NAMALWA (cell line): ENCODE measurements at places on chromosomes 2 and 18.

DNA sequence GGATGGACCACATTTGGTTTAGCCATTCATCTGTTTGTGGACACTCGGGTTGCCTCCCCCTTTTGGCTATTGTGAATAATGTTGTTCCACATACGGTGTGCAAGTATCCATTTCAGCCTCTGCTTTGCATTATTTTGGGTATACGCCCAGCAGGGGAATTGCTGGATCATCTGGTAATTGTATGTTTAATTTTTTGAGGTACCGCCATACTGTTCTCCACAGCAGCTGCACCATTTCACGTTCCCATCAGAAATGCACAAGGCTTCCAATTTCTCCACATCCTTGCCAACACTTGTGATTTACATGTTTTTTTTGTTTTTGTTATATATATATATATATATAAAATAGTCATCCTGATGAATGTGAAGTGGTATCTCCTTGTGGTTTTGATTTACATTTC, 54.6 kb upstream of the TWIST2 start:
- DNase-seq = no peak

- no peak for DNase-seq
These were observed 136.1 kb upstream of the LGALSL start for GRCh38 chr2:64317707-64318475.

DNA sequence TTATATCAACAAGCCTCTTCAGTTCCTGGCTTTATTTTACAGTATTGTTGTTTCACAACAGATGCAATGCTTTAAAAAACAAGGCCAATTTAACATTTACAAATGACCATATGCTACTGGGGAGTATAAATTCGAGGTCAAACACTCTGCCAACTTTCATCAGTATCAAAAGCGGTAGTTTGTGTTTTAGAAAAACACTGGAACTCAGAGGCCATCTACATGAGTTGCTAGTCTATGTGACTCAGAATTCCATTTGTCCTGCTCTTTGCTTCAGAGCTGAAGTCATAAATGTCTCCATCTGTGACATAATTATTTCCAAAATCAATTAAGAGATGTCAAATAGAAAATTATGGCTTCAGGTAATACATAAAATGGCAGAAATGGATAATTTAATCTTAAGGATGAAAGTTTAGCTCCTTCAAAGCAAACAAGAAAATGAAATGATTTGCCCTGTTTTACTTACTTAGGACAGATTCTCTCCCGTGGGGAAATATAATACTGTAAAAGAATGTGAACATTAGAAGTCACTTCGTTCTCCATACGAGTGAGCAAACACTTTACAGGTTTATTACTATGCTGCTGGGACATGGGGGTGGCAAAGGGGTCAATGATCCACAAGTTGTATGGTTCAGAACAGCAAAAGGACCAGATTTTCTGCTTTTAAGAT, 3.7 kb downstream of the MEX3C start:
- DNase-seq = peak; percentile 39

- peak; percentile 69 for DNase-seq
These were observed 27.3 kb downstream of the LPIN2 start for GRCh38 chr18:2985628-2986027.

DNA sequence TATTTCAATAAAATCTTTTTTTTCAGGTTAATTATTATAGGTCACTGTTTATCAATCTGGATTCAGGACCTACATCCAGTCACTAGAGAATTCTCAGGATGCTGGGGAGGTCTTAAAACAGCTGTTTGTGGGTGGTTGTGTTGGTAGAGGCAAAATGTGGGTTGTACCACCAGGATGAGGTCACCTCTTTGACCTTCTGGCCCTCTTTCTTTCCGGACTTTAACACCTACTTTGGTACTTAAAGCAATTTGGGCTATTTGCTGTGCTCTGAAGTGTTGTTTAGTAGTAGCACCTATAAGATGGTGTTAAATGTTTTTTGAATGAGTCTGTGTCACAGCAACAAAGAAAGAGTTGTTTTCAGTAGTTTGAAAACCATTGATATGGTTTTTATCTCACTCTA, 14.6 kb downstream of the EML4 start:
- DNase-seq = no peak

GRCh38 chr2:14011190-14011589, 621.3 kb upstream of the LRATD1 start:
- DNase-seq = no peak

DNA sequence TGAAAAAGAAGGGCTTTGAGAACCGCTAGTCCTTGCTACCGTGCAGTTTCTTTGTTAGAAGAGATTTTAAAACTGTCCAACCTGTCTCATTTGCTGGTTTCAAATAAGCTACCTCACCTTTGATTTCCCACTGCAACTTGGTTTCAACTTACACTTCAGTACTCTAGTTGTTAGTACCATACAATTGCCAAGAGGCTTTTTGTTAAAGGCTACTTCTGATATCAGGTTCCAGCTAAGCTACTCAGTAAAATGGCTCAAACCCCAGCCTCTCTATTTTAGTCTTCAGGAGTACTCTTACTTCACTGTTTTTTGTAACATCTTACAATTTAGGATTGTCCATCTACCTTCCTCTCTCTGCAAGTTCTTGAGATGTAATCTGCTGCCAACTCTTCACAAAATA, 91.6 kb downstream of the INO80D start:
- DNase-seq = no peak

DNA sequence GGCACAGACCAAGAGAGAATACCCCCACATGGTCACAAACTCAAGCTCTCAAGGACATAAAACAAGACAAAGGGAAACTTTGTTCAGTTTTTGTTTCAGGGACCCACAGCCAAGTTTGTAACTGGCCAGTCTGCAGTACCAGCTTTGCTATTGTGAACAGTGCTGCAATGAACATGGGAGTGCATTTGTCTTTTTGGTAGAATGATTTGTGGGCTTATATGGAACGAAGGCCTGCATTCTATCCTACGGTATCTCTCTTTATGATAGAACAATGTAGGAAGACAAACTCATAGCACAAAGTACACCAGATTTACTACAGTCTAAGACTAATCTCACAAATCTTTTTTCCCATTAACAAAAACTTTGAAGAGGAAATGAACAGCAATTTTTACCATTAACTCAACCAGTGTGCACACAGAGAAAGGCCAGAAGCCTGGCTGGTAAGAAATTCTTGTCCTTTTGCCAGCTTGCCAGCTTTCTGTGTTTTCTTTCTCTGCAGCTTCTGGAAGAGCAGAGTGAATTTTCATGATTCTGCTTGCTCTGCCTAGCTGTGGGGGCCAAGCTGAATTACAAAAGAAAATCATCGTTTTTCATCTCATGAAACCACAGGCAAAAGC, 37.1 kb upstream of the FEZ2 start:
- no peak for DNase-seq

GRCh38 chr2:56185101-56185581, 1.4 kb downstream of the CCDC85A start:
- no peak for DNase-seq

GRCh38 chr2:206031950-206032567, 53.9 kb downstream of the INO80D start:
- no peak for DNase-seq

DNA sequence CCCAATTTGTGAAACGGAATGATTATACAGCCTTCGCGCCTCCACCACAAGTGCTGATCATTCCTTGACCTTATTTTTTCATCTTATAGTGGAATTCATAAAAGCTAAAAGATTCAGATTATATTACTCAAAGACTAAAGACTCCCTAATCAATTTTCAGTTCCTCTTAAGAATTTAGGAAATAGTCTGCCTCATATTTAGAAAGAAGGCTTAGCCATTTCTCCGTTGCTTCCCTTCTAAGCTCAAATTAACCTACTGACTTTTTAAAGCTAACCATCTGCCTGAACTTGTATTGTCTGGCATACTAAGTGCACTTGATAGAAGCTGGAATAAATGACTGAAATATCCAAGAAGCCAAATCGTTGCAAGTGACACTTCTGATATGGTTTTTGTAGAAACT, 44.7 kb downstream of the HNRNPLL start:
- DNase-seq = no peak

GRCh38 chr2:62291052-62291451, 95.1 kb downstream of the B3GNT2 start:
- no peak for DNase-seq
